GM03348 (cell line): ENCODE measurements at places on chromosomes 7 and 10.

DNA sequence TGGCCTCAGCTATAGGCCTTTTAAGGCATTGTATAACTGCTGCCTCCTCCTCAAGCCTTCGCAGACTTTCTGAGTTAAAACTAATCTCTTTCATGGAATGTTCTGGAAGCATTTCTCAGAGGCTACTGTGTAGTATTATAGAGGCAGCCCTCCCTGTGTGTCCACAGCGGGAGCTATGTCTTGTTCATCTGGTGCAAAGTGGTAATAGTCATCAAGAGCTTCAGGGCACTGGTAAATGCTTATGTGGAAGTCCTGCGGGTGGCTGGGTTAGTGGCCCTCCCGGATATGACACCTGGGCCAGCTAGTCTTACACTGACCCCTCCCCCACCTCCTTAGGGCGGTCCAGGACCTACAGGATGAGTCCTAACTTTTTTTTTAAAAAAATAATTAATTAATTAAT, 2.2 kb upstream of the ABHD11 start:
- DNase-seq: no peak

DNA sequence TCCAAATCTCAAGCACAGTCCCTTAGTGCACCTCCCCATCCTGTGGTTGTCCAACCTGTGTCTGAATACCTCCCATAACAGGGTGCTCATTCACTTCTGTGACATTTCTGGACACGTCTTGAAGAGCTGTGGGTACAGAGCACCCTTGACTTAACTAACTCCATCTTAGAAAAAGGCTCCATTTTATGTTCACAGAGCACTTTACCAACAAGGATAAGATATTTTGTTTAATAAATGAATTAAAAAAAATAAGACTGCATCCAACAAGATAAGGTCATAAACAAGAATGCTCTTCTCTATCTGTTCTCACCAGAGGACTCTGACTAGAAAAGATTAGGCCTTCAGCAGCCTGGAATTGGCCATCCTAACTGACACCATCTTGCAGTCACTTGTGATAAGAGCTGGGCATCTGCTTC, 335.2 kb upstream of the ZNF32 start:
- no peak for DNase-seq

DNA sequence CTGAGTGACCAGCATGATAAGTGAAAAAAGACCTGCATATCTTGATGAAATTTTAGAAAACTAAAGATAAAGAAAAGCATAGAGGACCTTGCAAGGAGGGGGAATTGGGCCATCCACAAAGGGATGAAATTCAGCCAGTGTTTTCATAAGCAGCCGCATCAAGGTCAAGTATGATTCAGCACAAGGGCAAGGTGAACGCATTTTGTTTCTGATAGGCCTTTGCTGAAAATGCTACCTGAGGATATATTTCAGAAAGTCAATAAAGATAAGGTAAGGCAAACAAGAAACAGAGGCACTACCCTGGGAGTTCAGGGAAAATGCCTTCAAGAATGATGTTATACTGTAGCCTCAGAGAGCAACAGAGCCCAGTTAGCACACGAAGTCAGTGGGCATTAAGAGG, 55.0 kb upstream of the SHH start:
- DNase-seq: no peak

DNA sequence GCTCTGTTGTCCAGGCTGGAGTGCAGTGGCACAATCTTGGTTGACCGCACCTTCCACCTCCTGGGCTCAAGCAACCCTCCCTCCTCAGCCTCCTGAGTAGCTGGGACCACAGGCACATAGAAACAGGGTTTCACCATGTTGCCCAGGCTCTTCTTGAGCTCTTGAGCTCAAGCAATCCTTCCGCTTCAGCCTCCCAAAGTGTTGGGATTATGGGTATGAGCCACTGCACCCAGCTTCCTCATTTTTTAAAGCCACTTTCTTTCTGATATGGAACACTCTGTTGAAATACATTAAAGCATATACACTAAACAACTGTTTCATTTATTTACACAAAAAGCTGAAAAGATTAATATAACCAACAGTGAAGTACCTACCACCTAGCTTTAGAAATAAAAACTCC, 117.2 kb downstream of the CLEC2L start:
- DNase-seq: no peak

DNA sequence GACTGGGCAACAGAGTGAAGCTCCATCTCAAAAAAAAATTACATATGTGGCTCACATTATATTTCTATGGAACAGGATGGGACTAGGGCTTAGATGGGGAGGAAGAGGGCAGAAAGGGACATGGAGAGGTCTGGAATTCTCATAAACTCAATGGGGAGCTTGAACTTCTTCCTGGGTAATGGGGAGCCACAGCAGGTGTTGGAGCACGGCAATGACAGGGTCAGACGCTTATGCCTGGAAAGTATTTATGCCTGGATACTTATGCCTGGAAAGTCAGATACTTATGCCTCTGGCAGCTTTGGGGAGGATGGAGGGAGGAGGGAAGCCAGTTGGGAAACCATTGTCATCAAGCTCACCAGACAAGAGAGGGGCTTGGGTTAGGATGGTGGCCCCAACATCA, 36.8 kb downstream of the TMEM130 start:
- DNase-seq: no peak

GRCh38 chr7:120729245-120729644, 128.7 kb downstream of the TSPAN12 start:
- DNase-seq: peak; percentile 7

DNA sequence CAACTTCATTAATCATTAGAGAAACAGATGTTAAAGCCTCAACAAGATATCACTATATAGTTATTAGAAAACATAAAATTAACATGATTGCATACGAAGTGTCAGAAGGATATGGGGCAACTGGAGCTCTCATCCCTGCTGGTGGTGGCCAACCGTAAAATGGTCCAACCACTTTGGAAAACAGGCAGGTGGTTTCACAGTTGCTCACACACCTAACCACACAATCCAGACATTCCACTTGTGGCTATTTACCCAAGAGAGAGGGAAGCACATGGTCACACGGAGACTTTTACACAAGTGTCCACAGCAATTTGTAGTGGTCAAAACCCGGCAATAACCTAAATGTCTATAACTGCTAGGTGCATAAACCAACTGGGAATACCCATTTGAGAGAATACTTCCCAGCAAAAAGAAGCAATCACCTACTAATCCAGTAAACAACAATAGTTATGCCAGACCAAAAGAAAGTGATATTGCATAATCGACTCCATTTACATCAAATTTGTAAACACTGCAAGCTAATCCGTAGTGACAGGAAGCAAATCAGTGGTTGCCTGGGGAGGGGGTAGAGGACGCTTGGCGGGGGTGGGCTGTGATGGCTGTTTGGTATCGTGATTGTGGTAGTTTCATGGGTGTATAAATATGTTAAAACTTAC, 91.8 kb downstream of the LARP4B start:
- DNase-seq: no peak

DNA sequence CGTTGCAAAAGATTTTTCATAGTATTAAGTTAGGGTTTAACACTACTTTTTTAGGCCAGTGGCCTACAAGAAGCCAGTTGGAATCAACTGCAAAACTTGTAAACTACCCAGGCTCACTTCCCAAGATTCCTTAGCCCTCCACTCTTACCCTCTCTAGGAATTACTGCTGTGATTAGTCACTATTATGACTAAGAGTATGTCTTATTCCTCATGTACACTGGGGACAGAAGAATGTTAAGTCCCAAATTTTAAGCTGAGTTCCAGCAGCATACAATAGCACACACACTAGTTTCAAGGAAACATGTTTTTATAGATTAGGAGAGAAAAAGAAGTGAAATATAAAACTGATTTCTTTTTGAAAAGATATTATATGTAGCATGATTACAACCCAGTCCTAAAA, 42.8 kb downstream of the FBXL13 start:
- DNase-seq: no peak

- peak; percentile 77 for DNase-seq
These were observed 22.1 kb upstream of the OPN4 start for GRCh38 chr10:86632009-86632800.
